ENCODE measurements at places on chromosomes 7 and 10. TPM values are rescaled to one million over a fixed set of nuclear protein-coding genes. Genes with fewer than 3 reads are reported as not detected.

The FANK1 gene
- total RNA-seq, result 2.6 TPM

DNA sequence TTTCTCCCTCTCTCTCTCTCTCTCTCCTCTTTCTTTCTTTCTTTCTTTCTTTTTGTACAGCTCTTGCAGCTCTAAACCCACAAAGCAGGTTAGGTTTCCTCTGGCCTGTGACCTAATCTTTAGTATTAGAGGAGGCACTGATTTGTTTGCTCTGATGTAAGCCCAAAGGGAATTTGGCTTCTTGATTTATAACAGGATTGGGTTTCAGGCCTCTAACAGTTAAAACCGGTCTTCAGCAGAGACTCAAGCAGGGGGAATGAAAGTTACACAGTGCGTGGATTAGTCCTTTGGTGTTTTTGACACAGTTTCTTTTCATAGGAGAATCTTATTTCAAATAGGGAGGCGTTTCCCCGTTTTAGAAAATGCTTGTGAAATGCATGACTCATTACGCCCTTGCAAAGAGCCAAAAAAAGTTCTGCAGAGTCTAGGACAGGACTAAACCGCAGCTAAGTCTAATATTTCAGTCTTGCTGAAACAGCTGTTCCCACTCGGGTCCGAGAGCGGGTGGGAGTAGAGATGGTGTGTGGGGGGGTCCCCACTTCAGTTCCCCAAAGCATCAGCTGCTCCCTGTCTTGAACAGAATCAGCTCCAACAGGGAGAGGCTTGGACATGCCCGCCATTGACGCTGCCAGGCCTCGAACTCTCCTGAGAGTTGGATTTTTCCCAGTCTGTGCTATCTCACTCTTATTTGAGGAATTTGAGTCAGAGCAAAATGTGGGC, 296.5 kb upstream of the PITRM1 start:
- peak overlapping the region; percentile 91 for H3K27ac ChIP-seq
- peak overlapping the region; percentile 50 for H3K4me3 ChIP-seq
- peaks cover 17% of the 10 kb centered on the region for H3K4me1 ChIP-seq
- no peaks in the 10 kb centered on the region for H3K36me3 ChIP-seq

DNA sequence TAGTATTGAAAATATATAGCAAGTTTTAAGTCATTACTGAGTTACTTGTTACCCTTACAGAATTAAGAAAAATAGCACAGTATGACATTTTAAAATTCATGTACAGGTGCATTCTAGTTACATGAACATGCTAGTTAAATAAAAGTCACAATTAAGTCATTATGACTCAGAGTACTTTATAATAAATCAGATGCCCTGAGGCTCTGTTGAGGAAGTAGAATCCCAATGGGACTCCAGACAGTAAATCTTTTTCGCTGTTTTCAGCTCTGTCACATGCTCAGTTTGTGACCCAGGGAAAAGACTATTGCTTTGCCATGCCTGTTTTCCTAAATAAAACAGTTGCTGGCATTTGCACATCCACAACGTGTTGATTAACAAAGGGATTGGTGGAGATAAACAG, 21.0 kb downstream of the NUDT13 start:
- H3K4me3 ChIP-seq, result no peak overlapping the region
- H3K36me3 ChIP-seq, result no peaks in the 10 kb centered on the region
- peaks cover 4% of the 10 kb centered on the region for H3K4me1 ChIP-seq
- no peaks in the 10 kb centered on the region for H3K27me3 ChIP-seq
- peak overlapping the region; percentile 52 for H3K27ac ChIP-seq

DNA sequence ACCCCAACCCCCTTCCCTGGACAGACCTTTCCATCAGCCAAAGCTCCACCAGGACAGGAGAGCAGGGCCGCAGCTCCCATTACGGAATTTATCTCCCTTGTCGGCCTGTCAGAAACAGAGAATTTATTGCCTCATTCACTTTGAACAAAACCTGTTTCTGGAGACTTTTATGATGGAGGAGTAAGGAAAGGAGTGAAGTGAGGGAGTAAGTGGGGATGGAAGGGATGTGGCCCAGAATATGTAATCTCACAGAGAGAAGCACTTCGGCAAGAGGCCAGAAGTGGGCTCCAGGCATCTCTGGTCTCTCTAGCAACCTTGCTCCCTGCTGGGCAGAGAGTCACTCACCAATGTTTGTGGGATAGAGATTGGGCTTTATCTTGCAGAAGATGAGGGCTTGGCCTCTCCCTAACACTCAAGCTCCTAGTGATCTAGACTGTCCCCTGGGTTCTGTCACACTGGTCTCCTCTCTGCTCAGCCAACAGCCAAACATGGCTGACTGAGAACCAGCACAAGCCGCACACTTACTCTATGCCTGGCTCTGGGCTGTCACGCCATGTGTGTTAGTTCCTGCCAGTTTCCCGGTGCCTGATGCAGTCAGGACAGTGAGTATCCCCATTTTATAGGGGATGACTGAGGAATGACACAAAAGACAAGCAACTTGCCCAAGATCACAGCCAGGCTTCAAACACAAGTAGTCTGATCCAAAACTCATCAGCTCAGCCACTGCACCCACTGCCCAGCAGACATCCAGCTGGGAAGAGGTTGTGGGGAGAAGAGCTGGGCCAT, 149.4 kb upstream of the ZMIZ1 start:
- H3K4me1 ChIP-seq, result no peaks in the 10 kb centered on the region
- no peak overlapping the region for H3K4me3 ChIP-seq
- no peaks in the 10 kb centered on the region for H3K27me3 ChIP-seq
- no peaks in the 10 kb centered on the region for H3K36me3 ChIP-seq

- H3K27me3 ChIP-seq, result peaks cover 15% of the 10 kb centered on the region
- H3K36me3 ChIP-seq, result no peaks in the 10 kb centered on the region
- H3K4me3 ChIP-seq, result no peak overlapping the region
- no peaks in the 10 kb centered on the region for H3K4me1 ChIP-seq
- H3K27ac ChIP-seq, result no peak overlapping the region
Observed at GRCh38 chr10:84237199-84238051, 3.9 kb downstream of the LRIT1 start.

GRCh38 chr7:154644366-154644765, 358.6 kb downstream of the PAXIP1 start:
- no peaks in the 10 kb centered on the region for H3K4me1 ChIP-seq
- DNase-seq, result no peak
- no peak overlapping the region for H3K27ac ChIP-seq

- H3K4me3 ChIP-seq, result peak overlapping the region; percentile 73
- peak overlapping the region; percentile 100 for H3K27ac ChIP-seq
- no peaks in the 10 kb centered on the region for H3K4me1 ChIP-seq
- DNase-seq, result no peak
- no peaks in the 10 kb centered on the region for H3K27me3 ChIP-seq
Observed at GRCh38 chr7:27111042-27111750, 8.7 kb upstream of the HOXA2 start.

Data from breast epithelium (tissue), 4 donors.